Stimulated activated CD4-positive, alpha-beta T cell treated with anti-CD3 and anti-CD28 coated beads, Interleukin-12 subunit alpha, Interleukin-12 subunit beta, amount 100 ng/mL, for 48 hours (primary cell): ENCODE measurements at places on chromosomes 2 and 18.
A peak's percentile ranks its signal among the peaks of the same experiment; 100 is the strongest.

GRCh38 chr2:95121407-95122196, at the start of gene MRPS5:
MRPS5 (minus strand) TSS chr2:95121808; CDS start chr2:95121791, 17 bp downstream.
- DNase-seq, result peak; percentile 76

DNA sequence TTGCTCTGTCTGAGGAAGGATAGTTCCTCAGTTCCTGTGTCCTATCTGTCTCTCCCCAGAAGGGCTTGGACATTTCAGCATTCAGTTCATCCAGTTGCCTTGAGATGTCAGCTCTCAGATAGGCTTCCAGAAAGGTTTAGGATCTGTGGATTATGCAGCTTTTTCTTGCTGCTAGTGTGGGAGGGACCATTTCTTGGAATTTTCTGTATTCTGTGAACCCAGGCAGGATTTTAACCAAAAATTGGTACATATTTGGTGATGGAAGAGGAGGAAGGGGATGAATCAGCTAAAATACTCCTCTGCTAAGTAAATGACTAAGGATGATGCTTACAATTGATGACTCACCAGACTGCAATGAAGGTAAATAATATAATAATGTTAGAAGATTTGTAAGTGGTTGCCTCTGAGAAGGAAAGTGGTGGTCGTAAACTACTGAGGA, 58.6 kb upstream of the DOCK10 start:
- DNase-seq, result no peak

DNA sequence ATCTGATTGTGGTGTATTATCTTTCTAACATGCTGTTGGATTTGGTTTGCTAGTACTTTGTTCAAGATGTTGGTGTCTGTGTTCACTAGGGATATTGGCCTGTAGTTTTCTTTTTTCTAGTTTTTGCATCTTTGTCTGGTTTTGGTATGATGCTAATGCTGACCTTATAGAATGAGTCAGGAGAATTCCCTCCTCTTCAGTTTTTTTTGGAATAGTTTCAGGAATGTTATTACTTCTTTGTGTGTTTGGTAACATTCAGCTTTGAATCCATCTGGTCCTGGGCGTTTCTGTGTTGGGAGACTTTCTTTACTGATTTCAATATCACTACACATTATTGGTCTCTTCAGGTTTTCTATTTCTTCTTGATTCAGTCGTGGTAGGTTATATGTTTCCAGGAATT, 124.2 kb upstream of the EPB41L5 start:
- DNase-seq, result no peak

DNA sequence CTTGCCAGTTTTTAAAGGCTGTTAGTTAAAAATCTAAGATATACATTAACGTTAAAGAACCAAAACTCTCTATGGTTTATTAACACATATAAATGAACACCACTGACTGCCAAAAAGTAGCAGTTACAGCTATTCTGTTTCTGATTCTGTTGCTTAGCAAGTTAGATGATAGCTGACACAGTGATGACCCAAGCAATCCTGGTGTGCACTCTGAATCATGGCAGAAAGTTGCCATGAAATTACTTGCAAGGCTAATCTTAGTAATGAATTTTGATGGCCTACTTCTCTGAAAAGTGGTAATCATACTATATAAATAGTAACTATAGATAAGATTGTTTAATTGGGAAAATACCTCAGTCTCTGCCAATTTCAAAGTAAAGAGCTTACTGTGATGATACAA, 57.7 kb downstream of the ROCK2 start:
- no peak for DNase-seq

- DNase-seq, result no peak
Measured at GRCh38 chr18:9147440-9148202, 11.0 kb downstream of the ANKRD12 start.

- no peak for DNase-seq
Measured at GRCh38 chr2:146228020-146228393, 1616.8 kb upstream of the ACVR2A start.

DNA sequence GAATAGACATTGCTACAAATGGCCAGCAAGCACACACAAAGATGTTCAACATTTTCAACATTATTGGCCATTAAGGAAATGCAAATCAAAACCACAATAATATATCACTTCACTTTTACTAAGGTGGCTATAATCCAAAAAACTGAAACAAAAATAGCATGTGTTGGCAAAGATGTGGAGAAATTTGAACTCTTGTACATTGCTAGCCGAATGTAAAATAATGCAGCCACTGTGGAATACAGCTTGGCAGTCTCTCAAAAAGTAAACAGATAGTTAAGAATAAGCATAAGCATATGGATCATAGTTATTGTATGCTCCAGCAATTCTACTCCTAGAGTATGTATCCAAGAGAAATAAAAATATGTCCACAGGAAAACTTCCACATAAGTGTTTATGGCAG, 192.5 kb downstream of the EN1 start:
- no peak for DNase-seq

- no peak for DNase-seq
Measured at GRCh38 chr18:23133860-23134779, 1.2 kb upstream of the CABLES1 start.

- no peak for DNase-seq
Measured at GRCh38 chr2:138272524-138273195, 228.9 kb upstream of the SPOPL start.

- DNase-seq, result no peak
Measured at GRCh38 chr18:23935804-23936203, 78.8 kb upstream of the TTC39C start.

- no peak for DNase-seq
Measured at GRCh38 chr2:45554742-45555140, 56.3 kb downstream of the SRBD1 start.

DNA sequence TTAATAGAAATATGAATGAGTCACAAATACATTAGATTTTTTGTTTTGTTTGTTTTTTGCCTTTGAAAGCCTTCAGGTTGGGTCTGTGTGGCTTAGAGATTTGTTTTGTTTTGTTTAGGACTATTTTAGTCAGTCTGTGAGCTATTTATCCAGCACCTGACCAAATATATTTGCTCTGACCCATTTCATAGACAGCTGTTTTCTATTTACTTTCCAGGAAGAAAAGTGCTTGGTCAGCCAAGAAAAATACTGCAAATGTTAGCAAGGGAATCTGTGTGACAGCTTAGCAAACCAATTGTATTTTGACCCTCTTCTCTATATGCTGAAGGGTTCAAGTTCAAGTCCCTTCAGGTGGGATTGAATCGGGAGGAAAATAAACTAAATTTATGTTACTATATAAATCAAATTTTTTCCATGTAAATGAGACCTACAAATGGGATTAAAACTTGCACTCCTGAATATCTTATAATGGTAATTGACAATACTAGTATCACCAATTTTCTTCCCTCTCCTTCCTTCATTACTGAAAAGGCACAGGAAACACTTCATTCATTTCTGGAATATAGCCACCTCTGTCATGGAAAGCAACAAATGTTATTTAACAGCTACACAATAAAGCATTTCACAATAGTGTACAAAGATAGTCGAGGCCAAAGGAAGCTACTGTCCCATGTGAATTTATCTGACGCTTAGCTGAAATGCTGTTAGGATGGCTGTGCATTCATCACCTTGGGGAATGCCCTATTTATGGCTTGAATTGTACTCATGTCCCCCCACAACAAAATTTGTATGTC, 23.1 kb upstream of the KLF7 start:
- DNase-seq, result no peak

GRCh38 chr18:62183578-62184195, 3.2 kb downstream of the PIGN start:
- no peak for DNase-seq

GRCh38 chr2:60745330-60745729, 10.7 kb upstream of the PAPOLG start:
- DNase-seq, result no peak

DNA sequence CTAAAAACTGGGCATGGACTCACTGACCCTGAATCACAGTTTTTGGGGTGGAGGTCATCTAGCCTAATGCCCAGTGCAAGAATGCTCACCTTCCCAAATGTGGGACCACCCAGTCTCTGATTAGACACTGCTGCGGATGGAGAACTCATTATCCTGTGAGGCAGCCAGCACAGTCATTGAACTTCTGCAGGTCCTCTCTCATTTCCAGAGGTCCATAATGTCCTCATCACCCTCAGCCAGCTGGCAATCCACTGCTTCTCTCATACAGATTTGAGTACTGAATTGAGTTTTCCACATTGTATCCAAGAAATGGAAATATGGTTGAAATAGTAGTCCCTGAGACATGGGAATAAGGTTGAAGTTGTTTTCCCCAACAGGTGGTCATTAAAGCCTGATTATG, 5.0 kb upstream of the MYO5B start:
- DNase-seq, result no peak

DNA sequence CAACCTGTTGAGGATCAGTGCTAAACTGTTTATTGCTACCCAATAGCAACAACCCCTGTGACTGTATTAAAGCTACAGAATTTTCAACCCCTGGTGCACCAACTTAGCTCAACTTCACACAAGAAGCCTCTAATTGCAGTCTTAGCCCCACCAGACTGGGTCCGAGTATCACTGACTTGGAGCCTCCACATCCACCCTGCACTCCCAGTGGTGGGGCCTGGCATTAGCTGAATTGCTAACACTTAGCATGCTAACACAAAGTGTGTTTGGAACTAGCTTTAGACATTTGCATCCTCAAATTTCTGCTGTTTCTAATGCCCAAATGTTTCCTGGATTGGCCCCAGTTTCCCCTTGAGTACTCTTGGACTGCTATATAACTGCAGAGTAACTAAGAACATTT, 298.6 kb downstream of the AGPS start:
- DNase-seq, result no peak
